Epithelial cell of esophagus (primary cell): ENCODE measurements at places on chromosomes 11 and 22.

DNA sequence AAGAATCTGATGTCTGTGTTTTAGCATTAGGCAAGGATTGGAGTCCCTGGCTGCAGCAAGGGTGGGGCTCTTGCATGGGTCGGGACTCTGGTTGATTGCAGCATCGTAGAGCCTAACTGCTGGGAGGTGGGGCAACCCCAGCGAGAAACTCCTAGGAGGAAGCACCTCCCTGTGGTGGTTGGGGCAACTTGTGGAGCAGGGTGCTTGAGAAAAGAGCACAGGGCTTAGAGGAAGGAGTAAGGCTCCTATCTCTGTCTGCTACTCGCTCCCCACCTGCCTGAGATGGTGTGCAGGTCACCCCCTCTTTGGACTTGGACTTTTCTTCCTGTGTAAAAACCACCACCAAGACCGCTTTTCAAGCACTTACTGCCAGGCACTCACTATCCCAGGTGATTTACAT lies 15.6 kb downstream of the SREBF2 start:
- peak; percentile 83 for DNase-seq

GRCh38 chr11:2799881-2800654 lies 85.5 kb downstream of the CDKN1C start:
- no peak for DNase-seq

- no peak for DNase-seq
These were observed 7.8 kb downstream of the CTSC start for GRCh38 chr11:88329563-88330250.

GRCh38 chr11:66361502-66361941 lies 10.0 kb downstream of the SLC29A2 start:
- no peak for DNase-seq

DNA sequence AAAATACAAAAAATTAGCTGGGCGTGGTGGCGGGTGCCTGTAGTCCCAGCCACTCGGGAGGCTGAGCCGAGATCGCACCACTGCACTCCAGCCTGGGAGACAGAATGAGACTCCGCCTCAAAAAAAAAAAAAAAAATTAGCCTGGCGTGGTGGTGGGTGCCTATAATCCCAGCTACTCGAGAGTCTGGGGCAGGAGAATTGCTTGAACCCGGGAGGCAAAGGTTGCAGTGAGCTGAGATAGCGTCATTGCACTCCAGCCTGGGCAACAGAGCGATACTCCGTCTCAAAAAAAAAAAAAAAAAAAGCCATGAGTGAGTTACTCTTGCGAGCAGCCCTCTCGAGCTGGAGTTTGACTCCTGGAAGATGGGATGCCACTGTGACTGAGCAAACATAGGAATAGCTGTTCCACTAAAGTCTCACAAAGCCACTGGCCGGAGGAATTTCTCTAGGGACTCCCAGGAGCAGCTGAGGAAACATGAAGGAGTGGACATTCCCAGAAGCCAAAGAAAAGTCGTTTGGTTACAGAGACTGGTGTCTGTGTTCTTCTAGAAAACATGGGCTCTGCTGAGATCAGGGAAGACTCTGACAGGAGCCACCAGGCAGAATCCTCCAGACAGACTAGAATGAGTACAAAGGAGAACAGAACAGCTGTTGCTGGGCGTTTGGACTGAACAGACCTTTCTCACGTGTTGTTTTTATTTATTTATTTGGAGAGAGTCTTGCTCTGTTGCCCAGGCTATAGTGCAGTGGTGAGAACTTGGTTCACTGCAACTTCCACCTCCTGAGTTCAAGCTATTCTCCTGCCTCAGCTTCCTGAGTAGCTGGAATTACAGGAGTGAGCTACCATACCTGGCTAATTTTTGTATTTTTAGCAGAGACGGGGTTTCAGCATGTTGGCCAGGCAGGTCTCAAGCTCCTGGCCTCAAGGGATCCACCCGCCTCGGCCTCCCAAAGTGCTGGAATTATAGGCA lies 32.4 kb upstream of the MYH9 start:
- DNase-seq: no peak

DNA sequence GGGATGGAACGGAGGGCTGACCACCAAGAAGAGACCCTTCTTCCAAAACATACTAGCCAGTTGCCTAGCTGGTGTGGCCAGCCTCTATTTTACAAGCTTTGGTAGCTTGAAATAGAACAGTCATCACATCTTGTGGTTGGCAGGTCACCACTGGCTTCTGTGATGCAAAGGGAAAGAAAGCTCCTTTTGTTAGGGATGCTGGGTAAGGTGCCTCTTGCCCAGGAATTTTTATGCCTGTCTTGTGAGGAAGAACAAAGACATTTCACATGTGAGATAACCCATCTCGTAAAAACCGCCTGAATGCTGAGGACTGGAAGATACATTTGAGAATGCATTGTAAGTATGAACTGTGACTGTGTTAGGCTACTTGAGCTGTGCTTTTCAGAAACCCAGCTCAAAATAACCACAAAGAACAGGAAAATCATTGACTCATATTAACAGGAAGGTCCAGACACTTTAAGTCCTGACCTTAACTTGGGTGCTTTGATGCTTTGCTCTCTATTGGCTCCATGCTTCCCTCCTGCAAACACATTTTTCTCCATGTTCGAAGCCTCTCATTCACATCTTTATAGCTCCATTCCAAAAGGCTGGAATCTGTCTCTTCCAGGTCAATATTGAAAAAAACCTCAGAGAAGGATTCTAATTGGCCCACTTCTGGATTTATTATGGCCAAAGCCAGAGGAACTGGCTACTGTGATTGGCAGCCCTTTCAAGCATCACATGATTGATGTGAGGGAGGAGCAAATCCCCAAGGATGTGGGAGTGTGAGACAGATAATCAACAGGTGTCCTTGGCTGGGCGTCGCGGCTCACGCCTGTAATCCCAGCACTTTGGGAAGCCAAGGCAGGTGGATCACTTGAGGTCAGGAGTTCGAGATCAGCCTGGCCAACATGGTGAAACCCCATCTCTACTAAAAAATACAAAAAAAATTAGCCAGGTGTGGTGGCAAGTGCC lies 53.9 kb downstream of the MICAL2 start:
- peak; percentile 67 for DNase-seq

DNA sequence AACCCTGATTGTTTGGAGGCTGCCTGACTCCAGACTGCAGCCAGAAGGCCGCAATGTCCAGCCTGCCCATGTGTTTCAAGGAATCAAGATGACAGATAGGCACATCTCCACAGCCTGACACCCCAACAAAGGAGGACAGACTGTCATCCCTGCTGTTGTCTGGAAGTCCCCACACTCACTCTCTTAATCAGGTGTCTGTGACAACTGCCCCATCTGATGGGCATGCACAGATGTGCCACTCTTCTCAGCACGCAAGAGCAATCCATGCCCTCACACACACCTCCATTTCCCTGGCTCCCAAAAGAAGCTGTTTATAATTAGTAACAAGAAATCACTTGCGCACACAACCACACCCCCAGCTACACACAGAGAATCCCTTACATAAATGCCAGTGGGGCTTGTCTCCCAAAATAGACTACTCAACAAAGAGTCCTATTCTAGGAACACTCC lies 117.6 kb downstream of the C11orf58 start:
- DNase-seq: no peak

DNA sequence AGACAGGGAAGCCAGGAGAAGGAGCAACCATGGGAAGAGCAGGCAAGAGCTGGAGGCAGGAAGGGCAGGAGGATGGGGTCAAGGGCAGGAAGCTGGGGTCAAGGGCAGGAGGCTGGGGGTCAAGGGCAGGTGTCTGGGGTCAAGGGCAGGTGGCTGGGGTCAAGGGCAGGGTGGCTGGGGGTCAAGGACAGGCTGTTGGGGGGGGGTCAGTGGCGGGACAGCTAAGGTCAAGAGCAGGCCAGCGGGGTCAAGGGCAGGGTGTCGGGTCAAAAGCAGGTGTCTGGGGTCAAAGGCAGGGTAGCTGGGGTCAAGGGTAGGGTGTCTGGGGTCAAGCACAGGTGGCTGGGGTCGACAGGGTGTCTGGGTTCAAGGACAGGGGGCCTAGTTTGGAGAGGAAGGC lies 24.2 kb downstream of the CPT1A start:
- no peak for DNase-seq

DNA sequence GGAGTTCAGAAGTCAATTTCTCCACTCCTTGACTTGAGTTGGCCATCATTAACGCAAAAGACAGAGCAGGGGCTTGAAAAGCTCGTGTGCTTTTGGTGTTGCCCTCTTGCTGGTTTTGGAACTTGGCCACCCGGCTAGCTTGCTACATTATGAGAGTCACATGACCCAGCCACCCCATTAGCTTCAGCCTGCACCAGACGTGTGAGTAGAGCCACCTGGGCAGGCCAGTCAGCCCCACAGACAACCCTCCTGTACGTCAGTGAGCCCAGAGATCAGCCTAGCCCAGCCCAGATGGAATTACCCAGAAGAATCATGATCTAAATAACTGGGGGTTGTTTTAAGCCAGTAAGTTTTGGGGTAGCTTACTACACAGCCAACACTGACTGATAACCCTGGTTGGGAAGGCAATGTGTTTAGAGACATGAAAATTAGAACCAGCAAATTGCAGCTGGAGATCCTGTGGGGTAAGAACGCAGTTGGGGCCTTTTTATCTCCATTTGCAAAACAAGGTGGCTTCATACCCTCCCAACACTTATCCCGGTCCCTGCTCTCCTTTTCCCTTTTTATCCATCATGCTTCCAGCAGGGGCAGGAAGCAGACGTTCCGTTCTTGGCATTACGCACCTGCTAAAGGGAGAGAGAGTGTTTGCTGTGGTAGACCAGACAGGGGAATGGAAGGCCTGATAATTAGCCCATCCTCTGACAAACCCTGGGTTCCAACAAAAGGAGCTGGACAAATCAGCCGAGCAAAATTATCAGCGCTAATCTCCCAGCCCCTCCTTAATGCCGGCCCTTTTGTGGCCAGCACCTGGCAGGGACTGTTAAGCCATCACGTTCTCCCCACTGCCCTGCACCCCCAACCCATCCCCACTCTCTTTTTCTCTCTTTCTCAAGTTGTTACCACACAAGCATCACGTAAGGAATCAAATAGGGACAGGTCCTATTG lies 548.7 kb upstream of the CADM1 start:
- DNase-seq: no peak
